ENCODE measurements at places on chromosomes 1 and 21.

DNA sequence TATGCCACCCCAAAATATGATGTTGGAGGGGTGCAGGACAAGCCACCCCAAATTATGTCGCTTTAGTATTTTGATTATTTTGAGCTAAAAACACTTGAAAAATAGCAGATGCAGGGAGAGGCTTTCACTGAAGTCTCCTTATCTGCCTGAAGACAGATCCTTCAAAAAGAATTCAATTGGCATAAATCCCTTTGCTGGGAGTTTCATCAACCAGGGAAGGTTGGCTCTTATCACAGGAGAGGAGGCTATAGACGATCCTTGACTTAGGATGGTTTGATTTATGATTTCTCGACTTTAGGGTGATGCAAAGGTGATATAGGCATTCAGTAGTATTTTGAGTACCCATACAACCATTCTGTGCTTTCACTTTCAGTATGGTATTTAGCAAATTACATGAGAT lies 97.8 kb upstream of the CAMK1G start:
- DNase-seq = no peak
- peaks cover 5% of the 10 kb centered on the region for H3K27me3 ChIP-seq
- H3K36me3 ChIP-seq = no peaks in the 10 kb centered on the region

DNA sequence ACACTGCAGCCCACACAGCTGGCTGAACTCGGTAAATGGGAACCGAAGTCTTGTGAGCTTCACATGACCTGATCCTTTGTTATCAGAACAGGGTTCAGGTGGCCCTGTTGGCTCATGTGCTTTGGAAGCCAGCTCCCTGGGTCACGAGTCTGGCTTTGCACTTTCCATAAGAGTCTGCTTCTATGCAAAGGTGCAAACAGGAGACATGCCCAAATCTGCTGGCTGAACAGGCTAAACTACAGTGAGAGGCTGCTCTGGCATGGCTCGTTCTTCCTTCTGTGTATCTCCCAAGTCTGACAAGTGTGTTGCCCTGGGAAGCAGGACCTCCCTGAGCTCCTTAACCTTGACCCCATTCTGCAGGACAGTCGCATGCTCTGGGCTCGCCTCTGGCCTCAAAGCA lies 549.6 kb downstream of the KIF26B start:
- DNase-seq = no peak
- H3K27me3 ChIP-seq = peaks cover 1% of the 10 kb centered on the region
- no peak overlapping the region for H3K4me3 ChIP-seq
- H3K36me3 ChIP-seq = no peaks in the 10 kb centered on the region
- no peak overlapping the region for H3K27ac ChIP-seq

- peaks cover 8% of the 10 kb centered on the region for H3K27me3 ChIP-seq
- no peak overlapping the region for H3K27ac ChIP-seq
- no peak for DNase-seq
- H3K4me3 ChIP-seq = no peak overlapping the region
Measured at GRCh38 chr1:232634096-232634495, 4.2 kb upstream of the SIPA1L2 start.

DNA sequence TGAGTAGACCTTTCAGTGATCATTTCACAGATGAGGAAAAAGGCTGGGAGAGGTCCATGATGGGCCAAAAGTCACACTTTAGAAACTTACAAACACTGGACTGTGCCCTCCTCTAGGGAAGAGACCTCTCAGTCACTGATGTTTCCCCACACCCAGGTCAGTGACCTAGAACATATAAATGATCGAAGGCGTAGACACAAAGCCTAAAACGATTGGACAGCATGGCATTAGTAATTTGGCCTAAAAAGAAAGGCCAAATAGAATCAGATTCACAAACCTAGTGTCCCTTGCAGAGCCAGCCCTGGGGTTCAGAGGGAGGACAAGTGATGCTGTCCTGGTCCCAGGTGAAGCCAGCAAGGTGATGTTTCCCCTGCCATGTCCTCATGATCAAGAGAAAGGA lies 27.7 kb downstream of the TRABD2B start:
- no peaks in the 10 kb centered on the region for H3K4me1 ChIP-seq
- H3K4me3 ChIP-seq = no peak overlapping the region
- DNase-seq = no peak
- no peaks in the 10 kb centered on the region for H3K36me3 ChIP-seq
- H3K27me3 ChIP-seq = peaks cover 6% of the 10 kb centered on the region

GRCh38 chr1:201685485-201685884 lies 143.5 kb upstream of the IPO9 start:
- DNase-seq = no peak
- no peak overlapping the region for H3K4me3 ChIP-seq
- H3K36me3 ChIP-seq = no peaks in the 10 kb centered on the region
- peaks cover 6% of the 10 kb centered on the region for H3K27me3 ChIP-seq
- H3K4me1 ChIP-seq = no peaks in the 10 kb centered on the region
- H3K27ac ChIP-seq = no peak overlapping the region
